ENCODE measurements at places on chromosomes 11 and 22. TPM values are rescaled to one million over a fixed set of nuclear protein-coding genes. Genes with fewer than 3 reads are reported as not detected.

DNA sequence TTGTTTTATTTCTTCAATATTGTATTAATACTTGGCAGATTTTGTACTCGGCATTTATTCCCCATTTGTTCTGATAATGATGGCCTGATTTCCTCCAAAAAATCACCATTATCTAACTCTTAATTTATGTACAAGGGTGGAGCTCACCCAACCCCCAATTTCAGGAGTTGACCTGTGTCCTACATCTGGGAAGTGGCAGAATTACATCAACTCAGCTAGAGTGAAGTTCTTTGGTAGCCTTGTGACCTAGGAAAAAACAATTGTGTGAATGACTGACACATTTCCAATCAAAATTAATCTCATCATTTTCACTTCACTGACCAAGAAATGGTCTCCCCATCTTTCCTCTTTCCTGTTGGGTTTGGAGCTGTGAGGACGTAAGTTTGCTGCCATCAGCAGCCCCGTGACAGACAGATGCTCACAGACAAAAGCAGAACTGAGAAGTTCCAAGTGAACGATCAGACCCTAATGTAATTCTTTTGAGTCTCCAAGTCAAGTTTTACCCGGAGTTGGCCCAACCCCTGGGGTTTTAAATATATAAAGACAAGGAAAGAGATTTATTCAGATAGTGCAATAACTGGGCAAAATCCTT lies 16.6 kb upstream of the MS4A6E start:
- H3K27me3 ChIP-seq, result no peaks in the 10 kb centered on the region
- DNase-seq, result no peak
- H3K27ac ChIP-seq, result no peak overlapping the region
- H3K4me1 ChIP-seq, result no peaks in the 10 kb centered on the region

- H3K36me3 ChIP-seq, result no peaks in the 10 kb centered on the region
- H3K27ac ChIP-seq, result no peak overlapping the region
- no peaks in the 10 kb centered on the region for H3K4me1 ChIP-seq
- H3K4me3 ChIP-seq, result no peak overlapping the region
- peak; percentile 14 for DNase-seq
Measured at GRCh38 chr11:83355391-83355790, 69.2 kb upstream of the CCDC90B start.

DNA sequence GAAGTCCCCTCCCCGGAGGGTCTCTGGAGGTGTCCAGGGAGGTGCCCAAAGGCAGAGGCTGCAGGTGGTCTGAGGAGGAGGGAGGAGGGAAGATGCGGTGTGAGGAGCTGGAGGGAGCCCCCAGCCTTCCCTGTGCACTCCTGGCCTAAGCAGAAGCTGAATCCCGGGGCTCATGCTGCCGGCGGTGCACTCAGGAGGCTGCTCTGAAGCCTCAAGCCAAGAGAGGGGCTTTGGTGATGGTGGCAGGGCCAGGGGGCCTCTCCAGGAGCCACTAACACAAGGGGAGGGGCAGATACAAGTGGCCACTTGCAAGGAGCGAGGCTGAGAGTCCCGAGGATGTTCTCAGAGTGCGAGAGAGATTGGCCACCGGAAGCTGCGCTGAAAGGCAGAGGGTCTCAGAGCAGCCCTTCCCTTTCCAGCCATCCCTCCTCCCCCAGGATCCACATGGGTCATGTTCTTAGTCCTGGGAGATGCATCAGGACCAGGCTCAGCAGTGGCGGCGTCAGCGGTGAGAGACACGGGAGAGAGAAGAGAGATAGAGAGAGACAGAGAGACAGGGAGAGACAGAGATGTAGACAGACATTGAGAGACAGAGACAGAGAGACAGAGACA lies 774 bp upstream of the MRGPRG start:
- H3K36me3 ChIP-seq, result no peaks in the 10 kb centered on the region
- H3K27ac ChIP-seq, result no peak overlapping the region
- no peak overlapping the region for H3K4me3 ChIP-seq
- peaks cover 31% of the 10 kb centered on the region for H3K27me3 ChIP-seq

DNA sequence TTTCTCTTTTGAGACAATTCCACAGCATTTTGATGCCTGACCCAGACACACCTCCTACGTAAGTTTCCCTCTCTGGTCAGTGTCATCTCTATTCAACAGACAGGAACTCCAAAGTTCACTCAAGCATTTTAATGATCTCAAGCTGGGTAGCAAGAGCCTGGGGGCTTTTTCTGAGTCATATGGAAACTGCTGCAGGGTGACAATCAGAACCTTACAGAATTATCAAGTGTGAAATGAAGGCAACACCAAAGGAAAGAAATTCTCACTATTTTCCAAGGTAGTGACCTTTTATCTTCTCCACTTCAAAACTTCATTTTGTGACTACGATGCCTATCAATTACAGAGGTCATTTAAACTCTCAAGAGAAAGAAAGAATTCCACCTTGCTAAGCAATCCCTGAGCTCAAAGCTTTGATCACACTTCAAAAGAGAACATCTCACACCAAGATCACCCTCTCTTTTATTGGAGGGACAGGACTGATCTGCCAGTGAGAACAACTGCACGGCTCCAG lies 229.0 kb upstream of the ZC3H12C start:
- no peak overlapping the region for H3K4me3 ChIP-seq
- no peaks in the 10 kb centered on the region for H3K4me1 ChIP-seq
- no peaks in the 10 kb centered on the region for H3K36me3 ChIP-seq

- H3K27me3 ChIP-seq, result no peaks in the 10 kb centered on the region
- H3K4me1 ChIP-seq, result no peaks in the 10 kb centered on the region
- no peak overlapping the region for H3K27ac ChIP-seq
Measured at GRCh38 chr22:43179146-43179910, 7.6 kb downstream of the TTLL12 start.

Gene IL17REL
- not detected for total RNA-seq

Gene OR8B3
- not detected for total RNA-seq

Gene KRTAP5-10
- total RNA-seq, result 0.36 TPM
